ENCODE measurements at places on chromosomes 16 and 17.
A peak's percentile ranks its signal among the peaks of the same experiment; 100 is the strongest.

DNA sequence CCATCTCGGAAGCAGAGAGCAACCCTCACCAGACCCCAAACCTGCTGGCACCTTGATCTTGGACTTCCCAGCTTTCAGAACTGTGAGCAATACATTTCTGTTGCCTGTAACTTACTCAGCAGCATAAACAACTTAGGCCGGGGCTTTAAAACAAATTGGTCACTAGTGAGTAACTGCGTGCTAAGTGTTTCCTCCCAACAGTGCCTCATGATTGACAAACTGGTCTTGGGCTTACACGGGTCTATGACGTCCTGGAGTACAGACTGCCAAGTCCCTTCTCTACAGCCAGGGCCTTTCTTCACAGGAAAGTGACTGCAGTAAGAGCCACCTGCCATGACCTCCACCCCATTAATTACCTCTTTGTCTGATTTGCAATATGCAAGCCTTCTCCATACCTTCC is 136.7 kb downstream of the XYLT1 start:
- no peak for DNase-seq

GRCh38 chr16:69036399-69037091 is 68.9 kb upstream of the HAS3 start:
- no peak for DNase-seq

DNA sequence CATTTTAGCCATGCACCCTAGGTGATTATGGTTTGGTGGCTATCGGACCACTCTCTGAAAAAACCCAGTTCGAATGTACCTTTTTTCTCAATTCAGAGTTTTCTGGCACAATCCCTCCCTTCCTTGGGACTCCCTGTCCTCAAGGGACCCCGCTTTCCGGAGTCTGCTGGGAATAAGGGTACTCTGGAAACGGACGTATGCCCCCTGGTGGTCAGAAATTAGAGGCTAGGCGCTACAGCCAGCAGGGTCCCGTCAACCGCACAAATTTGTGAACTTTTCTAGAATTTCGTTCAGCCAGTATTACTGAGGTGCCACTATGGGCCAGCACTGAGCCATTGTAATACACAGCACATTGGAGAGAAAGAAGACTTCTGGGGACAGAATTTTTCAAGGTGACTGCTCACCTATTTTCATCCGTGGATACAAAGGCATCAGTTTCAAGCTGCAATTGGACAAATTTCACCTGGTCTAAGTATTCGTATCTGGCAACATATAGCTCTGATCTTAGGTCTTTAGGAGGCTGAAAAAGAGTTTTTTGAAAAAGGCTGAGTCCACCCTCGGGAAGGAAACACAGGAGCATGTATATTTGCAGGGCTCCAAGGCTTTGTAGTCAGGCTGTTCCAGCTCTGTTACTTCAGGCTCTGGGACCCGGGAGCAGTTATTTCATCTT is 27.1 kb upstream of the CRYBA1 start:
- DNase-seq, result peak; percentile 52

DNA sequence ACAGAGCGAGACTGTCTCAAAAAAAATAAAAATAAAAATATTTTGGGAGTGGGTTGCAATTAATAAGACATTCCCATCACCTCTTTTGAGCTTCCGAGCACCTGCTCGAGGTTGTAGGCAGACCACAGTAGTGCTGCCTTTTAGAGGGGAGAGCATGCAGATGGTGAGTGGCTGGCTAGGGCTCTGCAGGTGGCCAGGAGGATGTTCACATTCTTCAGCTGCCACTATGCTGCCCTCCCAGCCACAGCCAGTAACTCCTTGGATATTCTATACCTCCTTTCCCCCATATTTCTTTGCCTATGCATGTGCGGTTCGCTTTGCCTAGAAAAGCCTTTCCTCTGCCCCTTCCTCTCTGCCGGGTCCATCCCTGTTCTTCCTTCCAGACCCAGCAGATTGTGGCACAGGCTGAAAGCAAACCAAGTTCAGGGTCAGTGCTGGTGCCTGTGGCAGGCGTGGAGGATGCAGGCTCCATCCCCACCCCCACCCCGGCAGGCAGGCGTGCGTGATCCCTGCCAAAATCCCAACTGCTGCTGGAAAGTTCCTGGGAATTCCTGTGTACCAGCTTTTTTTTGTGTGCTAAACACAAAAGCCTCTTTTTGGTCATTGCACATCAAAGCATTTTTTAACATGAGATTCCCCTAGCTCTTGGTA is 33.8 kb upstream of the CMIP start:
- no peak for DNase-seq

DNA sequence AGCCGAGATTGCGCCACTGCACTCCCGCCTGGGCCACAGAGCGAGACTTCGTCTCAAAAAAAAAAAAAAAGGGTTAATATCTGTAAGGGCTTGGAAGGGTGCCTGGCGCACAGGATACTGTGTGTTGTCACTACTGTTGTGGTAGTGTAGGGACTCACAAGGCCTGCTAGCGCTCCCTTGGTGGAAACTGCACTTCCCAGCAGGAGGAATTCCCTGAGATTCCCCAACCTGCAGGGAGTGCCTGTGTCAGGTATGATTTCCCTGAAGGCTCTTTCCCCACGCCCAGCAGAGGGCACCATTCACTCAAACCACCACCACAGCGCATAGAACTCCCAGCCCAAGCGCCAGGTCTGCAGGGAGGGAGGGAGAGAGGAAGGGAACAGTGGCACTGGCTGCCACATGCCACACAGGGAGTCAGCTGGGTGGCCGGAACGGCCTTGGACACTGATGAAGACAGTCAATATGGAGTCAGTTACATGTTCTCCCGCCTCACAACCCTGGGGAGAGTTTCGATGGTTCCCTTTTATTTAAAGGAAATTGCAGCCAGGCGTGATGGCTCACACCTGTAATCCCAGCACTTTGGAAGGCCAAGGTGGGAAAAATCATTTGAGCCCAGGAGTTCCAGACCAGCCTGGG is 32.7 kb upstream of the CDH1 start:
- DNase-seq, result peak; percentile 63

DNA sequence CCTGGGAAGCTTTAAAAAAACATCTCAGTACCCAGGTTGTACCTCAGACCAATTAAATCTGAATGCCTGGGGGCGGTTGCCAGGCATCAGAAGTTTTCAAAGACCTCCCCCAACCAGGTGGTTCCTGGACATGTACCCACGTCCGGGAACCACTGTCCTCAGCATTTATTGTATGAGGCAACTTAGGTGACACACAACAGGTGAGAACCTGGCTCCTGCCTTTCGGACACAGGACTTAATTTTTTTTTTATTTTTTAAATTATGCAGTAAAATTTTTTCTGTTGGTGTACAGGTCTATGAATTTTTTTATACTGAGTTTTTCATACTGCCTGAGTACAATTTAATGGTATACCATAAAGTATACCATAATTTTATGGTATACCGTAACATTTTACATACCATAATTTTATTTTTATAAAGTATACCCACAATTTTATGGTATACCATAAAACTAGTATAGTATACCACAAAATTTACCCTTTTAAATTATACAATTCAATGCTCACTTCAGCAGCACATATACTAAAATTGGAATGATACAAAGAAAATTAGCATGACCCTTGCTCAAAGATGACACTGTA is 38.7 kb upstream of the DHX8 start:
- no peak for DNase-seq

- no peak for DNase-seq
Measured at GRCh38 chr16:28139530-28139929, 72.2 kb downstream of the XPO6 start.

DNA sequence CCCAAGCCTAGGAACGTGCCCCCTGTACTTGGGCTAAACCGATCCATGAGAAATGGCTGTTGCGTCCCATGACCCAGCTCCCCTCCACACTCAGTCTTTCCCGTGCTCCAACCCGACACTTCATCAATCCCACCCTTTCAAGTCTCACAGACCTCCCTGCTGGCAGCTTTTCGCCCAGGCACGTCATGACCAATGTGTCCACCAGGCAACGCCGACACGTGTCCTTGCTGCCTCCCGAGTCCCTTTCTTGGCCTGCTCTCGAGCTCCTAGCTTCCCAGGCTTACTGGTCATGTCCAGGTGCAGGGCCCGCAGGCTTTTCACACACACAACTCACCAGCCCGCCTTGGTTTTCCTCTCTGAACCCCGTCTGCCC is 12.2 kb downstream of the MNT start:
- DNase-seq, result no peak

DNA sequence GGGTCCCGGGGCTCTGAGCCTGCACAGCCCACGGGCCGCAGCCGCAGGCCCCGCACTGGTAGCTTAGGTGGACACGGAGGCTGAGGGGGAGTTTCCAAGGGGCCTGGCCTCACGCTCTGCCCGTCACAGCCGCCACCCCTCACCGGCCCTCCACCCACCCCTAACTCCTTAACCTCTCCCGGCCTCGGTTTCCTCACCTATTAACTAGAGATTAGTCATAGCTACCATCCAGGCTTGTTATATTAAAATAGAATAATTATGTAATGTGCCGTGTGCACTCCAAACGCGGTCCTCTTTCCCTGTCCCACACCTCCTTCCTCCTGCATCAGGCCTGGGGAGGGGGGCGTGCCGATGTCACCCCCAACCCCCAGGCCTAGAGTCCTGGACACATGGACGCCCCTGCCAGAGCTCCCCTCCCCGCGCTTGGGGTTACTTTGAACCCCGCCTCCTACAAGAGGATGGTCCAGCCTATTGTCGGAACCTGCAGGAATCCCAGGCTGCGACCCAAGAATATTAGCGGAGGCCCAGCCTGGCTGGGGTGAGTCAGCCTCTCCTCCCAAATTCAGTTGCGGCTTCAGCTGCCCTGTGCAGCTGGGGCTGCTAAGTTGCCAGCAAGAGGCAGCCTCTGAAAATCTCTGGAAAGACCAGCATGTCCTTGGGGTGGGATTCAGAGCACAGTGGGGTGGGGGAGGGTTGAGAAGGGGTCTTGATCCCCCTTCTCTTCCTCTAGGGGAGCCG is 17.3 kb downstream of the SOCS3 start:
- no peak for DNase-seq

- no peak for DNase-seq
Measured at GRCh38 chr16:47590472-47590871, 129.3 kb downstream of the PHKB start.

DNA sequence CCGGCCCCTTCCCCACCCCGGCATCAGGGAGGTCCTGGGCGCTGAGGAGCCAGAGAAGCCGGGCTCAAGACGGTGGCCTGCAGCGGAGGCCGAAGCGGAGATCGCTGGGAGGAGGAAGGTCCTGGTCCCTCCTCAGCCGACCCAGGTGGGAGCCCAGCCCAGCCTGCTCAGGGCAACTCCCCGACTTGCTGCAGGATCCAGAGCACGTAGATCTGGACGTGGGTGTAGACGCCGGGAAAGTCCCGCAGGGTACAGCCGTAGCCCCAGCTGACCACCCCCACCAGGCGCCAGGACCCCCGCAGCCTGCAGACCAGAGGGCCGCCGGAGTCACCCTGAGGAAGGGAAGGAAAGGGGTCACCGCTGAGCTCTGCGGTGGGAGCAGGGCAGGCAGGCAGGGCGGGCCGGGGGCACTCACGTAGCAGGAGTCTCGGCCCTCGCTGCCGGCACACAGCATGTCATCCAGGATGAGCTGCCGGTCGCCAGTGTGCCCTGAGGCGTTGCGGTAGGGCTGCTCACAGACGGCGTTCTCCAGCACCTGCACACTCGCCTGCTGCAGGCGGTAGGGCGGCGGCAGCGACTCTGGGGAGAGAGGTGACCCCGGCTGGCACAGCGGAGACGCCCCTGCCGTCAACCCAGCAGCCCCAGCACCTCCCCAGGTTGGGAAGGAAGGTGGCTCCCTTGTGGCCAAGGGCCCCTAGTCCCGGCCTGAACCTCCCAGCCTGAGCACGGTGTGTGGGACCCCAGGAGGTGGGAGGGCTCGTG is 5.4 kb downstream of the TPSD1 start:
- no peak for DNase-seq

DNA sequence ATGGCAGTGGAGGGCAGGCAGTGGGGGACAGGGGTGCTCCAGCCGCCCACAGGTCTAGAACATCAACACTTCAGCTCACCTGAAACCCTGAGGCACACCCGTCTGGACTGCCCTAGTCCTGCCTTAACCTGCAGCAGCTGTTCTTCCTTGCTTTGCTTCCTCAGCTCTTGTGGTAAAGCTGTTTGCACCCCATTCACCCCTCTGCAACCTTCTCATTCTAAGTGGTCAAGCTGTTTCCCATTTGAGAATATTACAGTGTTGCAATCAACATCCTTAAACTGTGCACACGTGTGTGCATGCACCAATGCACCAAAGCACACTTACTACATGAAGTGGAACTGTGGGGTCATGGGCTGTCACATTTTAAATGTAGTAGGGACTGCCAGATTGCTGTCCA is 32.4 kb downstream of the SCNN1B start:
- DNase-seq, result no peak

DNA sequence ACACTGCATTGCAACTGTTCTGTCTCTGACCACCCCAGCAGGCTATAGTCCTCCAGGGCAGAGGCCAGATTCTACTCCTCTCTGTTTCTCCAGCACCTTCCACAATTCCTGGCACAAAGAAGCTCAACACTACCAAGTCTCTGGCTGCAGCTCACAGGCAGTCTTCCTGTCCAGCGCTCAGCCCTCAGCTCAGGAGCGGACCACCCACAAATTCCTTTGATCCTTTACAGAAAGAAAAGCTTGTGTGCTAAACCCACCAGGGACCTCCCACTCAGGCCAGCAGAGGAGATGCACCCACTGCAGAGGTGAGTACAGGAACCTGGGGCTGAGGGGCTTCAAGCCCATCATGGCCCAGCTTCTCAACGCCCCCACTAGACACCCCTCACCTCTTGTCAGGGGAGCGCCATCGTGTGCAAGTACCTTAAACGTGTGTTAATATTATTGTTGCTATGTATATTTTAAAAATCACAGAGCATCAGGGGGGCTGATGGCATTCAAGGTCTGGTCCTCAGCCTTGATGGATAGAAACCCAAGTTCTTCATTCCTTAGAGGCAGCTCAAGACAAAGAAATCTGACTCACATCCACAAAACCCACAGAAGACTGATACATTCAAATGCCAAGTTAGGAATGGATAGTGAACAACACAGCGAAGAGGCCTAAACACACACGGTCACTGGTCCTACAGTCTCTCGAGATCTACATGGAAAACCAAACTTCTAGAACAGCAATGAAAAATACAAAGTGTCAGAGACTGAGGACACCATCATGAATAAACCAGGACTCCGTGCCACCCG is 8.4 kb downstream of the HSDL1 start:
- no peak for DNase-seq

DNA sequence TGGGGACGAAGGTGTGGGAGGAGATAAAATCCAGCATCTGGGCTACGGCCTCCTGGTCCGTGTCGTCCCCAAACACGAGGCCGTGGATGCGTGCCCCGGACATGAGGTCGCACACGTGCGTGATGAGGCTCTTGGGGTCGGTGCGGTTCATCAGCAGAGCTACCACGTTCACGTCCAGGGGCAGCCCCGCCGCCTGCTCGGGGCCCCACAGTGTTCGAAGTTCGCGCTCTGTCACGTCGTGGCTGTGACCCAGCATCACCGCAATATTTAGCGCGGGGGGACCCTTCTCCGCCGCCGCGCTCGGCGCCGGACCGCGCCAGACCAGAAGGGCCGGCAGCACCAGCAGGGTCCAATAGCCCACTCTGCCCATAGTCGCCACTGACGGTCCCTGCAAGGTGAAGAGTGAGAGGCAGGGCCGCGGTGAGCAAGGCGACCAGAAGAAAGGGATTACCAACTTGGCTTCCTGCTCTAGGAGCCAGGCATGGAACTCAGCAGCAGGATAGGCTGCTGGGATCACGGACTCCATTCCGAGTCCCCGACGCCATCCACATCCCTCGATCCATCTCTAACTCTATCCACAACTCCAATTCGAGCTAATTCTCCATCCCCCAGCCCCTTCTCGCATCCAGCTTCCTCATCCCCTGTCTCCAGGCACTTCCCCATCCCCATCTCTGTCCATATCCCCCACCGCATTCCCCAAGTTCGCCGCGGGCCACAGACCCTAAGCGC is 2.0 kb downstream of the GRIN2A start:
- no peak for DNase-seq

Measured in GM12892 (cell line).